Fibroblast of skin of right quadriceps (primary cell): ENCODE measurements at places on chromosomes 1 and 21.

GRCh38 chr1:226578946-226579578 lies 30.5 kb downstream of the STUM start:
- DNase-seq: no peak

GRCh38 chr1:155715777-155716176 lies 26.9 kb downstream of the DAP3 start:
- DNase-seq: no peak

DNA sequence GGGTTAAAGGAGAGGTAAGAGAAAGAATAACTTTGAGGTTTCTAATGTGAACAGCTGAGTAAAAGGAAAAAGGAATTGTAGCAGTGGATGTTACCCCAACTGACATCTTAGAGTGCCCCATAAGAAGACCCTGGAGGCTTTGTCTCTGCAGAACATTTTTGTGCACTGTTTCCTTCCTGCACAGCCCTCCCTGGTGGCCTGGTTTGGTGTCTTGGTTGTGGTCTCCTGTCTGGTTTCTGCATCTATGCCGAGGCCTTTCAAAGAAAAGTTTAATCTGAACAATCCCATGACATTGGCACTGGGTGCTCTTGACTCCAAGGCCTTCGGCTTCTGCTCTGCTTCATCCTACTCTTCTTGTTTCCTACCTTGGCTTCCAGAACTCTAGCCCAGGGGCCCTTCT lies 57.8 kb downstream of the RHOU start:
- DNase-seq: no peak

DNA sequence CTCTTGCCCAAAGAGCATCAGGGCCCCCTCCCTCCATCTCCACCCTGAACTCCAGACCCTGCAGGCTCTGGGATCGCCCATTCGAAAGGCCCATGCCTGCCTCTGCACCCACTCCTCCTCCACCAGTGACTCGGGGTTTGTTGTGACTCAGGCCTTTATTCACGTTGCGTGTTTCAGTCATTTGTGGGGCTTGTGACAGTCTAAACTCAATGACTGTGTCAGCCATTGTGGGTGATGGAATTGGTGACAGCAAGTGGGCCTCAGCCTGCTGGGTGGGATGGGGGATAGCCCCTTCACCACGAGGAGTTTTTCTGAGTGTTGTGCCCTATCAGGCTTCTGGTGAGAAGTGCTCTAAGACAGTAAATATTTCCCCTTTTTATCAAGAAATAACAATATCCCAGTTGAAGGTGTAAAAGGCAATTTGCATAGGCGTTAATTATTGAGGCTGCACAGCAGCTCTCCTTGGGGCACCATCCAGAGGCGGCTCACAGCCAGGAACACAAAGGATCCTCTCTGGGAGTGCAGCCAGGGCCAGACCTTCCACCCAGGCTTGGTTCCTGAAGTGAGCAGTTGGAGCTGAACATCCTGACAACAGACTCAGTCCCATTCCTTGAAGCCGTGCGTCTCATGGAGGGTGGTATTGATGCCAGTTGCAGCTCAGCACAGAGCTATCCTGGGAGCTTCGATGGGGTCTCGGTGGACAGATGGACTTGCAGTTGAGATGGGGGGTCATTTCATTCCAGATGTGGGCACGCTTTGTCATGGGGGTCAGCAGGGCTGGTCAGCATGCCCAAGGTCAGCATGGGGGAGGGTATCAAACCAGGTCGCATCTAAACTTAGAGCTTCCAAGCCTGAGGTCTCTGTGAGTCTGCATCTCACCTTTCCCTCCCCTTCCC lies 135.6 kb upstream of the CACNA1E start:
- no peak for DNase-seq

DNA sequence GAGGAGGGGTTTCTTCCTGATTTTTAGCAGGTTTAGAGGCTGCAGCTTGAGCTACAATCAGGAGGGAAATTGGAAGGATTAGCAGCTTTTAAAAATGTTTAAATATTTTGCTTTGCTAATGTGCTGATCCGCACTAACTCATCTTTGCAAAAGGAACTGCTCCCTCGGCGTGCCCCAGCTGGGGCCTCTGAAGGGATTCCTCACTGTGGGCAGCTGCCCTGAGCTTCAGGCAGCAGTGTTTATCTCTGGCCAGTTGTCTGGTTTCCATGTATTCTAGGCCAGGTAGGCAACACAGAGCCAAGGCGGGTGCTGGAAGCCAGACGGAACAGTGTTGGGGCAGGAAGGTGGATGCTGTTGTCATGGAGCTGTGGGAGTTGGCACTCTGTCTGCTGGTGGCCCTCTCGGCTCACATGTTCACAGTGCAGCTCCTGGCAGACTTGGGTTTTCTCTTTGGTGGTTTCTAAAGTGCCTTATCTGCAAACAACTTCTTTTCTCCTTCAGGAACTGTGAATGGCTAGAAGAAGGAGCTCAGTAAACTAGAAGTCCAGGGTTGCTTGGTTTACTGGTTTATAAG lies 18.9 kb downstream of the NECAP2 start:
- DNase-seq: no peak

DNA sequence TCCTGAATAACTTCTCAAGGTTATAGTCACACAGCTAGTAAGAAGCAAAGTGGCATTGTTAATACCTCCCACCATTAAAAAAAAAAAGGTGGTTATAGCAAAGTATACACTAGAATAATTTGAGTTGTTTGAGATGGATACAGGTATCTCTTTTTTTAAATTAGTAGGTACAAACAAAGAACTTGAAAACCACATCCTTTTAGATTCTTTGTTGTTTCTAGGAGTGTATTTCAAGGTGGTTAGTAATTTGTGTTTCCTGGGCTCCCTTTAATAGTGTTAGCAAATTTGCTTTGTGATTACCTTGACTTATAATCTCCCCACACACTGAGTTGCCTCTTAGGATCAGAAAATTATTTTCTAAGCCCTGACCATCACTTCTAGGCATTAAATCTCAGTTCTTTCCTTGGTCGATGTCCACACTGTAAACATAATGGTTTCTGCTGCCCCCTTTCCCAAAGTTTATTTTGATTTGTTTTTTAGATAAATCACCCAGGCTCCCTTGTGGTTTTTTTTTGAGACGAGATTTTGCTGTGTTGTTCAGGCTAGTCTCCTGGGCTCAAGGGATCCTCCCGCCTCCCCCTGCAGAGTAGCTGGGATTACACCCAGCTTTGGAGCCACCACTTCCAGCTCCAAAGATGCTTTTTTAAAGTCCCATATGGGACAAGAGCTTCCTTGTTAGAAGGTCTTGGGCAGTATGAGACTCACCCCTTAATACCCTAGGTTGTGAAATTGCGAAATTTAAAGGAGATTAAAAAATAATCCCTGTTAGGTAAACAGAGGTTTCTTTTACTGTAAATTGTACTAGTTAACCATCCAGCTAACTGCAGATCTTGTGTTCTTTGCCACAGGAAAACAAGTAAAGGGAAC lies 6.2 kb downstream of the AKIRIN1 start:
- no peak for DNase-seq

DNA sequence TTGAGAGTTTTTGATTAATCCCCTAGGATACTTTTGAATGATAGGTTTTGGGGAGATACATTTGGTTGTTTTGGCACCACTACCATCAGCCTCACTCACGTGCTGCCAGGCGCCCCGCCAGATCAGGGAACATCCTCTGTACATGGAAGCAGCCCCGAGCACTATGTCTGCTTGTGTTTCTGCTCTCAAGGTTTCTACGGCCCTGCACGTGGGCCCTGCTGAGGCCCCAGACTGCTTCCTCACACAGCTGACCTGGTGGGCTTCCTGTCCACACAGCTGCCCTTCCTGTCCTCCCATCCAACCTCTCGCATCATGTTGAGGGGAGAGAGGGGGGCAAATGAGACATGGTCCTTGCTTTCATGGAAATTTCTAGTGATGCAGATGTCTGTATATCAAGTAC lies 20.0 kb downstream of the ADARB1 start:
- DNase-seq: no peak

- DNase-seq: no peak
These were observed 19.2 kb upstream of the ID3 start for GRCh38 chr1:23578311-23578996.

- DNase-seq: no peak
These were observed 161.1 kb downstream of the PIGK start for GRCh38 chr1:77057994-77058585.

- no peak for DNase-seq
These were observed 26.7 kb upstream of the CYP4X1 start for GRCh38 chr1:46996659-46997281.

DNA sequence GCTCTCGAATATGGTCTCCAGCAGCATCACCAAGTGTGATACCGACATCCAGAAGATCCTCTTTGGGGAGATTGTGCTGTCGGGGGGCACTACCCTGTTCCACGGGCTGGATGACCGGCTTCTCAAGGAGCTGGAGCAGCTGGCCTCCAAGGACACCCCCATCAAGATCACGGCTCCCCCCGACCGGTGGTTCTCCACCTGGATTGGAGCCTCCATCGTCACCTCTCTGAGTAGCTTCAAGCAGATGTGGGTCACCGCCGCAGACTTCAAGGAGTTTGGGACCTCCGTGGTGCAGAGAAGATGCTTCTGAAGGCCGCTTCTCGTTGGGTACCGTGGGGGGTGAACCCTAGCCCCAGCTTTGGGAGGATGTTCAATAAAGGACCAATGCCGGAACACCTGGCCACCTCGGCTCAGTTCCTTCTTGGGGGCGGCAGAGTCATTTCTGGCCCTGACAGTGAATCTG lies 1.3 kb downstream of the ACTRT2 start:
- no peak for DNase-seq

GRCh38 chr1:91754816-91755580 lies 131.0 kb downstream of the TGFBR3 start:
- peak; percentile 78 for DNase-seq

DNA sequence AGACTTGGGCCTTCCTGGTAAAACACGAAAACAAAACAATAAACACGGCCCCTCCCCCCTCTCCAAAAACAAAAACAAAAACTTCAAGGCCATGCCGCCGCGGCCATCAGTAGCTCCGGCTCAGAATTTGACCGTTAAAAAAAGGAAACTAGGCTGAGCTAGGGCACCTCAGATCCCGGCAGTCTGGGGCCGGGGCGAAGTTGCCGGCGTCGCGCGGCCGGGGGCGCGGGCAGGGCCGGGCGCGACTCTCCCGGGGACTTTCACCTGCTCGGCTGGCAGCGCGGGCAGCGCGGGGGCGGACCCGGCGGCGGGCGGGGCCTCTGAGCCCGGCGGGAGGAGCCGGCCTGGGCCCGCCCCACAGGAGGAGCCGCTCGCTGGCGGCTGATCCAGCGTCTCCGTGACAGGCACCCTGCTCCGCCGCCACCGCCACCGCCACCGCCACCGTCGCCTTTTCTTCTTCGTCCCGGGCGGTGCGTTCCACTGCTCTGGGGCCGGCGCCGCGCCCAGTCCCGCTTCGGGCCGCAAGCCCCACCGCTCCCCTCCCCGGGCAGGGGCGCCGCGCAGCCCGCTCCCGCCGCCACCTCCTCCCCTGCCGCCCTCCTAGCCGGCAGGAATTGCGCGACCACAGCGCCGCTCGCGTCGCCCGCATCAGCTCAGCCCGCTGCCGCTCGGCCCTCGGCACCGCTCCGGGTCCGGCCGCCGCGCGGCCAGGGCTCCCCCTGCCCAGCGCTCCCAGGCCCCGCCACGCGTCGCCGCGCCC lies at the start of gene NOS1AP:
TSS of gene NOS1AP (plus strand) at position 358 of the 760 bp plus-strand sequence. CDS start 487 bp downstream, outside the sequence.
- DNase-seq: peak; percentile 39

GRCh38 chr1:45612941-45613579 lies 10.8 kb downstream of the CCDC17 start:
- no peak for DNase-seq

- no peak for DNase-seq
These were observed 172.0 kb upstream of the KIAA0040 start for GRCh38 chr1:175364424-175365076.

DNA sequence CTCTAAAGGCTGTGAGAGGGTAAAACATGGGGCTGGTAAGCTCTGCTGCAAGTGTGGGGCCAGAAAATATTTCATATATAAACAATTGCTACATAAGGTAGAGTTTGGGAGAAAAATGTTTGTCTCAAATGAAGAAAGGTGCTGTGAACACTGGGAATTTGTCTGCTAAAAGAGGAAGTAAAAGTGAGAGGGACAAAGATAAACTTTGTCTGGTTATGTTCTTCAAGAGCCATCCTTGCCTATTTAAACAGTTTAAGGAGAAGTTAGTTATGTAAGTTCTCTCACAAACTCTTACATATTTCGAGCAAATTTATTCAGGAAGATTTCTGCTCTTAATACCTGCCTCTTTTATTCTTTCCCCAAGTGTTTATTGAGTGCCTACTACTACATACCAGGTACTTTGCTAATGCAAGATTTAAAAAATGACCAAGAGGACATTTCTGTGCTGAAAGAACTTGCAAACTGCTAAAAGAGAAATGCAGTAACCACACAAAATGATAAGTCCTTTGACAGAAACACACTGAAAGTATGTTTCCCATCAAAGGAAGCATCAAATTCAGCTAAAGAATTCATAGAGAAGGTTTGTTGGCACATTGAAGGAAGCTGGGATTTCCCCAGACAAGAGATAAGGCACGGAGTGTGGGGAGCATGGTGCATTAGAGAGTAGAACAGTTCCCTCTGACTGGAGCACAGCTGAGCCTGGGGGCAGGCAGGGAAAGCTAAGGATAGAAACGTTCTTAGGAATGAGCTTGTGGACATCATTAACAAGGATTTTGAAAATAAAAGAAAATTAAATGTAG lies 549.1 kb downstream of the PTBP2 start:
- DNase-seq: peak; percentile 10

- DNase-seq: no peak
These were observed 1.5 kb downstream of the CSDE1 start for GRCh38 chr1:114756009-114756892.

DNA sequence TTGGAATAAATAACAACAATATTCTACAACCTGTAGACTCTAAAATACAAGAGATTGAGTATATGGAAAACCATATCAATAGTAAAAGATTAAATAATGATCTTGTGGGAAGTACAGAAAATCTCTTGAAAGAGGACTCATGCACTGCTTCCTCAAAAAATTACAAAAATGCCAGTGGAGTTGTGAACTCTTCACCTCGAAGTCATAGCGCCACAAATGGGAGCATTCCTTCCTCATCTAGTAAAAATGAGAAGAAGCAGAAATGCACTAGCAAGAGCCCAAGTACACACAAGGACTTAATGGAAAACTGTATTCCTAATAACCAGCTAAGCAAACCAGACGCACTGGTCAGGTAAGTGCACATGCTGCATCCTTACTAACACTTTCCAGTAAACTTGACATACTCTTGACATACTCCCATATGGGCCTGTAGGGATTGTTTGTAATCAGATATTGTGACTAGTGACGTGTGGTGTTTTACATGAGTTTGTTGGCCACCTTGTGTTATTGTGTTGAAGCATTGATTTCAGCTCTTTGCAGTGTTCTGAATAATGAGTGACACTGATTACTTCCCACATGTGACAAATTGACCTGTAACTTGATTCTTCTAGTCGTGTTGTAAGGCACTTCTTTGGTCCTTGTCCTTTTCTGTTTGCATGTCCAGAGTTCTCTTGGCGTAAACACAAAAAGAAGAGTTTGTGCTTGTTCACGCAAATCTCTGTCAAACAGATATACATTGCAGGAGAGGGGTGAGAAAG lies 28.0 kb downstream of the MACO1 start:
- DNase-seq: peak; percentile 42

- DNase-seq: no peak
These were observed 250.6 kb downstream of the PRDM2 start for GRCh38 chr1:13950637-13951036.

DNA sequence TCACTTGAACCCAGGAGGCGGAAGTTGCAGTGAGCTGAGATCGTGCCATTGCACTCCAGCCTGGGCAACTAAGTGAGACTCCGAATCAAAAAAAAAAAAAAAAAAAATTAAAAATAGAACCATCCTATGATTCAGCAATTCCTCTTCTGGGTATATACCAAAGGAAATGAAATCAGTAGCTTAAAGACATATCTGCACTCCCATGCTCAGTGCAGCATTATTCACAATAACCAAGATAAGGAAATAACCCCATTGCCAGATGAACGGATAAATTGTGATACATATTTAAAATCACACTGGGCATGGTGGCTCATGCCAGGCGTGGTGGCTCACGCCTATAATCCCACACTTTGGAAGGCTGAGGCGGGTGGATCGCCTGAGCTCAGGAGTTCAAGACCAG lies 23.8 kb downstream of the ALDH9A1 start:
- DNase-seq: no peak
